ENCODE measurements at places on chromosomes 1 and 21. TPM values are rescaled to one million over a fixed set of nuclear protein-coding genes. Genes with fewer than 3 reads are reported as not detected.

FCAMR gene
- total RNA-seq, result not detected

LBR gene
- 15.3 TPM for total RNA-seq

MEGF6 gene
- total RNA-seq, result 14.9 TPM

DNA sequence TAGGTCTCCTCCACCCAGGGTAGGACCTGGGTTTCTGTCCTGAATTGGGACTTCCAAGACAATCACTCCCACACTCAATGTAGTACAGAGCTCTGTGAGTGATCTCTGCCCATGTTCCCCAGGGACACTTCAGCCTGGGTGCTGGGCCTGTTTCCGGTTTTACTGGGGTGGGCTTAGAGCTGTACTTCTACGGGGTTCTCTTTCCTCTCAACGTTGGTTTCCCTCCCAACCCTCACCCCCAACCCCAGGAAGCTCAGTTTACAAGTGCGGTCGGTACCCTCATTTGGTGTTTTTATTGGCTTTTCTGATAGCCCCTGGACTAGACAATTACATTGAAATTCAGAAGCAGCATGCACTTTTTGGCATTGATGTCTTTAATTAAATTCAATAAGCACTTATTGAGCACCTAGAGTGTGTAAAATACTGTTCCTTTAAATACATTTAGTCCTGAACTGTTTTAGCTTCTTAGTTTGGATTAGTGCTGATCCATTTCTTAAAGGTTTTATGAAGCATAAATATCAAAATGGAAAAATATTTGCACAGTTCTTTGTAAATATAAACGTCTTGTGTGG lies 542 bp upstream of the XPR1 start:
- DNase-seq, result no peak

DNA sequence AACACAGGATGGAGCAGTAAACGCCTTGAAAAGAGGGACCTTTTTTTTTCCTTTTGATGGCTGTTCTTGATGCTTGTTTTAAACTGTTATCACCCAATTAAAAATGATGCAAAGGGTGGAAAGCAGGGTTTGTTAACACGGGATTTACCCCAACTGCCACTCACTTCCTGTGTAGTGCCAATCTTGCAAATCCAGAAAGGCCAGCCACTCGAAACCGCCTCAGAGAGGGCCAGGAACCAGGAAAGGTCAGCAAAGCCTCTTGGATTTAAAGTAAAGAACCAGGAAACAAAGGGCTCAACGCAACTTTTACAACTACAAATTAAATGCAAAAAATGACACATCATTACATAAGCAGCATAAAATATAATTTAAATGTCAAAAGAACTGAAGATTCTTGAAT lies 347.4 kb downstream of the PDE4B start:
- no peak for DNase-seq

DNA sequence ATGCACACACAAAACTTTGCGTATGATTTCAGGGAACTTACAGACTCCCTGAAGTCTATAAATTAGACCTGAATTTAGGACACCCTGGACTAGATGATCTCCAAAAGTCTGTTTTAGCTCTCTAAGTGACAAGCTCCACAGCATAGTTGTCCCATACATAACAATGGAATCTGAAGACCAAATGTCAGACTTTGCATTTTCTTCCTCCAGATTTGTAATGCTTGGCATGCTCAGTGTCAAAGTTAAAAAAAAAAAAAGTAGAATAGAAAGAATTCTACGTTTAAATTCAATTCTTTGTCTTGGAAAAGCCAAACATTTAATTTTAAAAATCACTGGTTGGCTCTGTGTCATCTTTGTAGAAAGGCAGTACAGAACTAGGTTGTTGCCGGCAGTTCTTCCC lies 66.7 kb downstream of the OLFML2B start:
- DNase-seq, result no peak

- no peak for DNase-seq
Measured at GRCh38 chr21:45331531-45332147, 43.9 kb upstream of the POFUT2 start.

GRCh38 chr1:223669003-223669795 lies 3.7 kb upstream of the CAPN8 start:
- DNase-seq, result no peak

GRCh38 chr1:63955370-63956145 lies 181.7 kb downstream of the ROR1 start:
- no peak for DNase-seq
